ENCODE measurements at places on chromosomes 12 and 14. TPM values are rescaled to one million over a fixed set of nuclear protein-coding genes. Genes with fewer than 3 reads are reported as not detected.

DNA sequence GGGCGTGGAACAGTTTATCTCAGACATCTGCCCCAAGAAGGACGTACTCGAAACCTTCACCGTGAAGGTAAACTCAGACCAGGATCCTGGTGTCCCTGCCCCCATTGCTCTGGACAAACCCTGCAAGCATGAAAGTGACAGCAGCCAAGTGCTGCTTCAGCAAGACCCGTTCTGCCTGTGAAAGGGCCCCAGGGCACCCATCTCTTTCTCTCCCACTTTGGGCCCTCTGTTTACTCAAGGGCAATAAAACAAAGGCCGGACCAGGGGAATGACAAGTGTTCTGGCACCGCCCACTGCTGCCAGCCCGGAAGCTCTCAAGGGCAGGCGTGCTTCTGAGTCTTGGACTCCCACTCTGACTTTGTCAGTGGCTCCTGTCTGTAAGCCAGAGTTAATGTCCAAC, 35.3 kb downstream of the CD9 start:
- DNase-seq, result no peak

DNA sequence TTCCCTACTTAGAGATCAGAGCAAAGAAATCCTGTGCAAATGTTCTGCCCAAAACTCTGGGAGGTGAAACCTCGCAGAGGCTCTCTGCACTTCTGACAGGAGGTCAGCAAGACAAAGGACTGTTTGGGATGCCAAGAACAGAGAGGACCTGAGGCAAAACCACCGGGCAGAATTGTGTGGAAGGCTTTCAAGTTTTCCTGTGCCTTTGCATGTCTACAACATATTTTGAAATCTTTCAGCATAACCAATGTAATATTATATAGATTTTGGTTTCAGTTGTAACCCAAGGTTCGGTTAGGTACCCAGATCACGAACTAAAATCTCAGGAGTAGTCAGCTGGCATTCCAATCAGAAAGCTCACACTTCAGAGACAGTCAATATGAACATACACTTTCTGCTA, 99.4 kb upstream of the PLEKHA5 start:
- no peak for DNase-seq

Gene TTC9
- polyA plus RNA-seq, result 3.5 TPM

GRCh38 chr12:132593938-132594358, 16.4 kb downstream of the LRCOL1 start:
- peak; percentile 96 for DNase-seq

Gene CFAP251
- polyA plus RNA-seq, result 15.4 TPM

- no peak for DNase-seq
These were observed 18.7 kb downstream of the SSTR1 start for GRCh38 chr14:38226366-38226765.

All from renal pelvis (tissue), 12 donors.